Activated CD4-positive, CD25-positive, alpha-beta regulatory T cell (primary cell): ENCODE measurements at places on chromosomes 6 and 20.

- no peak for DNase-seq
Observed at GRCh38 chr20:504632-505075, 38.9 kb downstream of the CSNK2A1 start.

- DNase-seq = no peak
Observed at GRCh38 chr6:68760941-68761676, 126.0 kb downstream of the ADGRB3 start.

DNA sequence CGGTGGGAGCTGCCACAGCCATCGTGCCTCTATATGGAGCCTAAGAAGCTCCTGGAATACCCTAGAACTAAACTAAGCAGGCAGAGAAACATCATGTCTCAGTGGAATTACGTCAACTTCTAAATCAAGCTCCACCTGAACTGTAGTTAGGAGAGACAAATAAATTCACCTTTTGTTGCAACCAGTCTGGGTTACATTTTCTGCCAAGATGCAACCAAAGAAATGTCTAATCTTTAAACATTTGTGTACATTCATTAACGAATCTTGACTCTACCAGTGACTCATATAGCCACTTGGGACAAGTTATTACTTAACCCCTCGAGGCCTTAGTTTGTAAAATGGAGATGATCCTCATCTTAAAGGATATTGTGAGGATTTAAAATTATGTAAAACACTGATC lies 8.9 kb downstream of the PTPRK start:
- no peak for DNase-seq

DNA sequence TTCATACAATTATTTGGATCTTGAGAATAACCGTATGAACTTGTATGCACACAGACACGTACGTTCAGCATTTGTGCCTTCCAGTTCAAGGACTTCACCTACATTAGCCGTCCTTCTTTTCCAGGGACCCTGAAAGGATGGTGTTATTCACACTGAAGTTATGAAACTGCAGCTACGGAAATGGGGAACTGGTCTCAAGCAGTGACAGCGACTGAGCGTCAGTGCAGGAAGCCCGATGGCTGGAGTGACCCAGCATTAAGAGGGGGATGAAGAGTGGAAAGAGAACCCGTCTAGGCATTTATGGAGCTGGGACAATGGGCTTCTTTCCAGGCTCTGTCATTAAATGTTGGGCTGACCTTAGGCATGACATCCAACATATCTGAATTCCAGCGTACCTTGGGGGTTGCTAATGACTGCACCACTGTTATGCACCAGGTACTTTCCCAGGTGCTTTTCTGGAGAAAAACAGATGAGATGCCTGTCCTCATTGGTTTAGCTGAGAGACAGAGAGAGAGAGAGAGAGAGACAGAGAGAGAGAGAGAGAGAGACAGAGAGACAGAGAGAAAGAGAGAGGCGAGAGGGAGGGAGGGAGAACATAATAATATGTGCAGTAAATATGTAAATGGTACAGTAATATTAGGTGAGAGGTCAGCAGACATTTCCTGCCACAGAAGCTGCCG lies 204.7 kb upstream of the EXOC2 start:
- no peak for DNase-seq

DNA sequence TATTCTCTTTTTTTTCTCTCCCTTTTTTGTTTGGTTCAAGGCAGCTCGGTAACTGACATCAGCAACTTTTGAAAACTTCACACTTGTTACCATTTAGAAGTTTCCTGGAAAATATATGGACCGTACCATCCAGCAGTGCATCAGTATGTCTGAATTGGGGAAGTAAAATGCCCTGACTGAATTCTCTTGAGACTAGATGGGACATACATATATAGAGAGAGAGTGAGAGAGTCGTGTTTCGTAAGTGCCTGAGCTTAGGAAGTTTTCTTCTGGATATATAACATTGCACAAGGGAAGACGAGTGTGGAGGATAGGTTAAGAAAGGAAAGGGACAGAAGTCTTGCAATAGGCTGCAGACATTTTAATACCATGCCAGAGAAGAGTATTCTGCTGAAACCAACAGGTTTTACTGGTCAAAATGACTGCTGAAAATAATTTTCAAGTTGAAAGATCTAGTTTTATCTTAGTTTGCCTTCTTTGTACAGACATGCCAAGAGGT lies 10.6 kb downstream of the HEY2 start:
- DNase-seq = no peak

GRCh38 chr6:138538390-138539031 lies 39.2 kb upstream of the NHSL1 start:
- no peak for DNase-seq

DNA sequence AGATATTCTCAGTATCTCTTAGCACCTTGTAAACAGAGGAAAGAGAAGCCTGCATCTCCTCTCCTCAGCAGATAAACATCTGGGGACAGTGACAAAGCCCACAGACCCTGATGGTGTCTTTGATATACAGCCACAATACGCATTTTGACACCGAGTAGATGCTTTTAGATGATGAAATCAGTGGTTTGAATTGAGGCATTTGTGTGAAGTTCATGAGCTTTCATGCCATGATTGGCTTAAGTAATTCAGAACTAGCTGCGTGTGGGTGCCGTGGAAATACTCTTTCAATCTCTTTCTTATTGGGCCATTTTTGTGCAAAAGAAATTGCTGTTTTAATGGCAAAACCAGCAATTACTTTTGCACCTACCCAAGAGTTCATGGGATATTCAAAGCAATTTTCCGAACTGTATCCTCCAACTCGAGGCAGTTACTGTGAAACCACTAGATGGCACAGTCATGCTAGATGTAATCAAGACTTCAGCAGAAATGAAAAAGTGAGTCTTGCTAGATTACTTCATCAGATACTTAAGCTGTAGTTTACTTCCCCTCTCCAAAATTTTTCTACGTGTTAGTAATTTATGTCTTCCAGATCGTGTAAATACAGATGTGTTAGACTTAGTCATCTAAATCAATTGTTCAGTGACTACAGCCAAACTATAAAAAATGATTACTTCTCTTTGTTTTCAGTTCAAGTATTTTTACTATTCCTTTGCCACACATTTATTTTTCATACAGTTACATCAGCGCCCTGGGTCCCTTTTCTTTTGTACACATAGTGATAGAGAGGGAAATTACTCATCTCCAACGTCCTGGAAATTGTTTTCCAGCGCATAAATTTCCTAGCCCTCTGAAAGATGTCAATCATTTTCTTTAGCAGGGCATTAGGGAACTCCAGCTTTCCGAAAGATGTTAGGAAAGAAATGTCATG lies 49.4 kb downstream of the IYD start:
- no peak for DNase-seq

GRCh38 chr6:17318435-17319165 lies 37.4 kb downstream of the RBM24 start:
- DNase-seq = no peak

DNA sequence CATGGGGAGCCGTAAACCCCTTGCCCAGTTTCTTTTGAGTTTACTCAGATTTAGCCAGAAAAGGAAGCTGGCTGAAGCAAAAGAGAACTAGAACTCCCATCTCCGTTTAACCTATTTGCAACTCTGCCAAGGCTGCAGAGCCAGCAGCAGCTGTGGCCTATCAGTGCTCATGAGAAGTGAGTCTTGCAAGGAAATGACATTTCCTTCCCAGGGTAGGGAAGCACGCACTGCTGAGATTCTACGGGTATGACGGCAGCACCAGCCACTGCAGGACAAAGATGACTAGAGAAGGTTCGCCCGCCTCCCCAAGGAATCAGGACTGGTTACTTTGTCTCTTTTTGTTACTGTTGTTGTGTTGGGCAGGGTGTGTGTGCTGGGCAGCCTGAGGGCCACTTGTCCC lies 47.6 kb downstream of the PPP1R3G start:
- no peak for DNase-seq

DNA sequence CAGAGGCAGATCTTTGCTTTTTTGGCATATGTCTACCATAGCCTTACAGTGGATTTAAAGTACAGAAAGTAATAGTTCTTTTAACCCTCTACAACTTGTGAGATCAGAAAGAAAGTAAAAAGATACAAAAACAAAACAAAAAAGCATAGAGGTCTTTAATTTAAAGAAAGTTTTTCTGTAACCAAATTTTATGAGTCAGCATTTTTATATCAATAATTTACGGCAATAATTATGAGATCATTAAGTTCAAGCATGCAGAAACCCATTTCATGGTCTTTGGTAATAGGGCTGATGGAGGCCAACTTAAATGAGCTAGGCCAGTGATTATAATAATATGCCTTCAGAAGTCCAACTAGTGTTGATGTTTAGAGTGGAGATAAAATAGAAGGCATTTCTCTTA lies 145.9 kb downstream of the AIG1 start:
- DNase-seq = no peak

GRCh38 chr20:44033344-44033743 lies 118.7 kb downstream of the TOX2 start:
- DNase-seq = no peak

- no peak for DNase-seq
Observed at GRCh38 chr20:51360451-51361201, 181.9 kb downstream of the NFATC2 start.
